Glutamatergic neuron (in vitro differentiated cells): ENCODE measurements at places on chromosomes 5 and 9.

- H3K36me3 ChIP-seq = no peaks in the 10 kb centered on the region
- peaks cover 3% of the 10 kb centered on the region for H3K27me3 ChIP-seq
- H3K4me3 ChIP-seq = no peak overlapping the region
- H3K4me1 ChIP-seq = peaks cover 12% of the 10 kb centered on the region
- DNase-seq = no peak
Observed at GRCh38 chr9:33187519-33188218, 20.5 kb upstream of the B4GALT1 start.

DNA sequence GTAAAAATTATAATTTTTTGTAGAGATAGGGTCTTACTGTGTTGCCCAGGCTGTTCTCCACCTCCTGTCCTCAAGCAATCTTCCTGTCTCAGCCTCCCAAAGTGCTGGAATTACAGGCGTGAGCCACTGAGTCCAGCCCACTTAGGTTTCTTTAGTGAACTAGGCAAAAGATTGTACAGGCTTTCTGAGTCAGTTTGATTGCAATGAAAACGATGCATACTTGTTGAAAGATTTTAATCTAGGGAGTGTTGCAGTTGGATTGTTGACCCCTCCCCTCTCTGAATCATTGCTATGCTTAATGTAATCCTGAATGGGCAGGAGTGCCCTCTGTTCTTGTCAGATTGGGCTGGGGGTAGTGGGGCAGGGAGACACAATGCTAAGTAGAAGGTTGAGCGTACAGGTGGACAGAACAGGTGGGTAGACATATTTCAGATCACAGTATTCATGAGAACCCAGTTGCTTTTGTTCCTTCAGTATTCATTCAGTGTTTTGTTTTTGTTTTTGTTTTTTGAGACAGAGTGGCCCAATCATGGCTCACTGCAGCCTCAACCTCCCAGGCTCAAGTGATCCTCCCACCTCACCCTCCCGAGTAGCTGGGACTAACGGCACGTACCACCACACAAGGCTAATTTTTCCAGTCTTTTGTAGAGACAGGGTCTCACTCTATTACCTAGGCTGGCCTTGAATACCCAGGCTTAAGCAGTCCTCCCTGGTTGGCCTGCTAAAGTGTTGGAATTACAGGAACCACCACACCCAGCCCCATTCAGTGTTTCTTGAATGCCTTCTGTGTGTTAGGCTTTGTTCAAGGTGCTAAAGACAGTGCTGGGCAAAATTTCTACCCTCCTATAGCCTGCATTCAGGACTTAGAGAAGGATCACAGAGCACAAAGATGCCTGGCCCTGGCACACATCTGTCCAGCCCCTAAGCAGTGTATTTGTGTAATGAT lies 70.1 kb downstream of the KIAA1958 start:
- DNase-seq = no peak
- H3K27ac ChIP-seq = no peak overlapping the region
- no peaks in the 10 kb centered on the region for H3K36me3 ChIP-seq
- H3K27me3 ChIP-seq = peaks cover 4% of the 10 kb centered on the region
- peaks cover 10% of the 10 kb centered on the region for H3K4me1 ChIP-seq

DNA sequence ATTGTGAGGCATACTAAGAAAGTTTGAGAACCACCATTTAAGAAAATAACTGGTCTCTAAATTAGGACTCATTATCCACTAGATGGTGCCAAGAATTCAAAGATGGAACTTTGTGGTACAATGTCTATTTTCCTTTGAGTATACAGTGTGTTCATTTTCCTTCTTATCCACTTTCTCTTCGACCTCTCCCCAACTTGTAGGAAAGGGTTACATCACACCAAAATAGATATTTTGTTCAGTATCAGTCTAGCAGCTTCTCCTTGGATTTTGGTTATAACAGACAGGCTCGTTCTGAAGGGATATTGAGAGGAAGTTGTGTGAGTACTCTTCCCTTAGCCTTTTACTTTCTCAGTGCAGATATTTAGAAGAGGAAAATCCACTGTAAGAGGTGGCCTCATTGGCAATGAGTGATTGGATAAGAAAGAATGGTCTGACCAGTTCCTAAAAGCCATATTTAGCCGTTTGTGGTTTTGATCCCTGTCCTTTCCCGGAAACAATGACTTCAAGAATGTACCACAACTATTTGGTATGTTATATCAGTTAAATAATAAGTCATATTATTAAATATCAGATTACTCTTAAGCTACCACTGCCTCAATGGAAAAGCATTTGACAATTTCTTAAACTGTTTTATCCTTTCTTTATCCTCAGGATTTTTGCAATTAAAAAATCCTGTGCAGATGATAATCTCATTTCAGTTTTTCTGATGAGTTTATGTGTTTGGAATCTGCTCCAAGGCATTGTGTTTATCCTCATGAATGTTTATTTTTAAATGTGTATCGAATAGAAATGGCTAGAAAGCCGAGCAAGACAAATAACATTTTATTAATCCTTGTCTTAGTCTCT lies 69.0 kb upstream of the GRAMD2B start:
- no peak overlapping the region for H3K27ac ChIP-seq
- H3K27me3 ChIP-seq = peaks cover 2% of the 10 kb centered on the region
- H3K4me1 ChIP-seq = peaks cover 5% of the 10 kb centered on the region
- no peak for DNase-seq

DNA sequence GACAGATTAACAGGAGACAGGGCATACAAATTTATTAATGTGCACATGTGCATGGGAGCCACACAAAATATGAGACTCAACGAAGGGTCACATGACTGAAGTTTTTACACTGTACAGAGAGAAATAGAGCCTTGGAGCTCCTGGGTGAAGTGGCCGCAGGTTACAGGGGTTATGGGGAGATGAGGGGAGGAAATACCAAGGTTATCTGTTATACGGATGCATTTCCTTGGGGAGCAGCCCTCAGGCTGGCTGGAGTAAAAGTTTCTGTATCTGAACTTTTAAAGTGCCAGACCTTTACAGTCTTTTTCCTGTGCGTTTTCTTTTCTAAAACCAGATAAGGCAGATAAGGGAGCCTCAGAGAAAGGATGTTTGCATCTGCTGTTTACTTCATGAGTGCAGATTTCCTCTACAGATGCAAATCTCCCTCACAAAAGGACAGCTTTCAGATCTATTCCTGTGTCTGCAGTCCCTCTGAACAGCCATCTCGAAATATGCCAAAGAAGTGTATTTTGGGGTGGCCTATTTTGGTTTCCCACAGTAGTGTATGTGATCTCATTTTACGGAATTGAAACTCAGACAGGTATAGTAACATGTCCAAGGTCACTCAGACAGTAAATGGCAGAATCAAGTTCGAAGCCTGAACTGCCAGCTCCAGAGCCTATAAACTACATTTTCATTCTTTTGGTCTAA lies 139.3 kb upstream of the FBXL17 start:
- peaks cover 2% of the 10 kb centered on the region for H3K4me1 ChIP-seq
- H3K27ac ChIP-seq = no peak overlapping the region
- DNase-seq = no peak
- H3K4me3 ChIP-seq = no peak overlapping the region
- H3K36me3 ChIP-seq = peaks cover 1% of the 10 kb centered on the region

GRCh38 chr9:130932255-130933079 lies 6.6 kb downstream of the FIBCD1 start:
- peak overlapping the region; percentile 81 for H3K27ac ChIP-seq
- no peak overlapping the region for H3K4me3 ChIP-seq
- peaks cover 22% of the 10 kb centered on the region for H3K4me1 ChIP-seq
- no peak for DNase-seq
- peaks cover 19% of the 10 kb centered on the region for H3K27me3 ChIP-seq
- H3K36me3 ChIP-seq = no peaks in the 10 kb centered on the region

- no peak for DNase-seq
- peaks cover 22% of the 10 kb centered on the region for H3K4me1 ChIP-seq
- no peaks in the 10 kb centered on the region for H3K36me3 ChIP-seq
- H3K27me3 ChIP-seq = peaks cover 6% of the 10 kb centered on the region
- no peak overlapping the region for H3K27ac ChIP-seq
Observed at GRCh38 chr5:186091-187041, 4.9 kb upstream of the LRRC14B start.

DNA sequence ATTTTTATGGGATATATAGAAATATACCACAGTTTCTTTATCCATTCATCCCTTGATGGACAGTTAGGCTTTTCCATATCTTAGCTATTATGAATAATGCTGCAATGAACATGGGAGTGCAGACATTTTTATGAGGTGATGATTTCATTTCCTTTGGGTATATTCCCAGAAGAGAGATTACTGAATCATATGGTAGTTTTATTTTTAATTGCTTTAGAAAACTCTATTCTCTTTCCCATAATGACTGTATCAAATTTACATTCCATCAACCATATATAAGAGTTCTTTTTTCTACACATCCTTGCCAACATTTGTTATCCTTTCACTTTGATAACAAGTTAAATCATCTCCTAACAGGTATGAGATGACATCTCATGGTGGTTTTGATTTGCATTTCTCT lies 821.6 kb downstream of the TLE1 start:
- peaks cover 2% of the 10 kb centered on the region for H3K27me3 ChIP-seq
- DNase-seq = no peak
- no peak overlapping the region for H3K27ac ChIP-seq
- no peaks in the 10 kb centered on the region for H3K4me1 ChIP-seq
- H3K36me3 ChIP-seq = peaks cover 4% of the 10 kb centered on the region

GRCh38 chr9:105751761-105752160 lies 57.4 kb downstream of the TMEM38B start:
- no peaks in the 10 kb centered on the region for H3K27me3 ChIP-seq
- H3K36me3 ChIP-seq = peaks cover 24% of the 10 kb centered on the region
- no peak overlapping the region for H3K4me3 ChIP-seq
- no peak overlapping the region for H3K27ac ChIP-seq
- no peaks in the 10 kb centered on the region for H3K4me1 ChIP-seq
- DNase-seq = no peak

DNA sequence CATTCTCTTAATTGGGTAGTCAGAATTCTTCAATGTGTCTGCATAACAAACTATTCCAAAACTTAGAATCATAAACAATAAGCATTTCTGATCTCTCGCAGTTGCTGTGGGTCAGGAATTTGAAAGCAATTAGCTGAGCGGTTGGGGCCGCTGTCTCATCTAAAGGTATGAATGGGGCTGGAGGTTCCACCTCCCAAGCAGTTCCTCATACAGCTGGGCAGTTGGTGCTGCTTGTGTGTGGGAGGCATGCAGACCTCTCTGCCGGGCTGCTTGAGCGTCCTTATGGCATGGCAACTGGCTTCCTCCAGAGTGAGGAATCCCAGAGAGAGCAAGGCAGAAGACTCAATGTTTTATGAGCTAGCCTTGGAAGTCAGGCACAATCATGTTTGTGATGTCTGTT lies 30.2 kb upstream of the SEMA4D start:
- peak overlapping the region; percentile 35 for H3K27ac ChIP-seq
- peaks cover 14% of the 10 kb centered on the region for H3K4me1 ChIP-seq
- H3K27me3 ChIP-seq = peaks cover 8% of the 10 kb centered on the region
- no peak overlapping the region for H3K4me3 ChIP-seq

- H3K4me3 ChIP-seq = no peak overlapping the region
- H3K27ac ChIP-seq = no peak overlapping the region
- no peaks in the 10 kb centered on the region for H3K27me3 ChIP-seq
- no peaks in the 10 kb centered on the region for H3K36me3 ChIP-seq
- no peaks in the 10 kb centered on the region for H3K4me1 ChIP-seq
Observed at GRCh38 chr5:153670101-153670500, 179.6 kb downstream of the GRIA1 start.
